ENCODE measurements at places on chromosomes 6 and 20.

GRCh38 chr6:1227935-1228753, 83.8 kb upstream of the FOXQ1 start:
- DNase-seq = no peak

DNA sequence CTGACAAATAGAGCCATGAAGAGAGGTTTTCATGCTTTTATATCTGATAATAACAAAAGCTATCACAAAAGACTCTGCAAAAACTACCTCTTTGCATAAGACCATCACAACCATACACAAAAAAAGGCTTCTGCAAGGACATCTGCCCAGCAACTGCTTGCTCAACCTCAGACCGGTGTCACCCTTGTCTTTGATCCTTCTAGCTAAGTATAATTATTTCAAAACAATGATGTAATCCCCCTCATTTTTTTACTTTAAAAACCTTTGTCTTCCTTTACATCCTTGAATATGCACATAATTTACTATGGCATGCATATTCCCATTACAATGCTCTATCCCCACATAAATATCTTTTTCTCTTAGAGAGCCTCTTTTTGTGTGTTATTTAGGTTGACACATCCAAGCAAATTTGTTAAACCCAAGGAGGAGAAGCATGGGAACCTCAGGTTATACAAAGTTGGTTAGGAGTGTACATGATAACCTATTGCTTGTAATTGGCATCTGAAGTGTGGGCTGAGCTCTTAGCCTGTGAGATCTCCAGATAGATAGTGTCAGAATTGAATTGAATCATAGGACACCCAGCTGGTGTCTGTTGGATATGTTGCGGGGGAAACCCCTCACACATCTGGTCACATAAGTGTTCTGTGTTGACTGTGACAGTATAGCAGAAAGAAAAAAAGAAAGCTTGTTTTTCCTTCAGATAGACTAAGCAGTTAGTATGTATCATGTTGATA, 20.7 kb upstream of the CGA start:
- no peak for DNase-seq

- DNase-seq = no peak
Measured at GRCh38 chr20:44888226-44889103, 3.0 kb downstream of the YWHAB start.

GRCh38 chr20:11076434-11077105, 402.8 kb upstream of the JAG1 start:
- DNase-seq = no peak

DNA sequence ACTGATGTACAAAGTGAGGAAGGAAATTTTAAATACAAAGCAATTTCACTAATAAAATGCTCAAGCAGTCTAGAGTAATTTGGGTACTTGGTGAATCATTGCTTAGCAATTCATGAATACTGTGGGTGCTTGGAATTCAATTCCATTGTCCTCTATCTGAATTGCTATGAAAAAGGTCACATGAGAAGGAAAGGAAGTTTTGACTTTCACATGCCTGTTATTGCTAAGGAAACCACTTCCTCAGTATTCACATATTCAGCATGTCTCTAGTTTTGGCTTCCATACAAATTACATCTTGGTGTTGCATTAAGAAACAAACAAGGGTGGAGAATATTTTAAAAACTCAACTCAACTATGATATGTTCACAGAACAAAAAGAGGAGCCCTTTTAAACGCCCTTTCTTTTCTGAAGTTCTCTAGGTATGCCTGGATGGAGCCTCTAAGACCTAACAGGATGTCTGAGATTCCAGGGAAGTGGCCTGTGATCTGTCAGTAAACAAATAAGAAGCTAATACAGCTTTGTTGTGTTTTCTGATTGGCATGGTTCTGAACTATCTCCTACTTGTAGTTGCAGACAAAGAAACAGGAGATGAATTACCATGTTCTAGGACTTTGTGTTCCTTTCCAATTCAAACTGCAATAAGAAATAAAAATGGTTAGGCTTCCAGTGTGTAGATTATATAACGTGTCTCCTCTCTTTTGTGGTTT, 190.4 kb downstream of the OGFRL1 start:
- no peak for DNase-seq

DNA sequence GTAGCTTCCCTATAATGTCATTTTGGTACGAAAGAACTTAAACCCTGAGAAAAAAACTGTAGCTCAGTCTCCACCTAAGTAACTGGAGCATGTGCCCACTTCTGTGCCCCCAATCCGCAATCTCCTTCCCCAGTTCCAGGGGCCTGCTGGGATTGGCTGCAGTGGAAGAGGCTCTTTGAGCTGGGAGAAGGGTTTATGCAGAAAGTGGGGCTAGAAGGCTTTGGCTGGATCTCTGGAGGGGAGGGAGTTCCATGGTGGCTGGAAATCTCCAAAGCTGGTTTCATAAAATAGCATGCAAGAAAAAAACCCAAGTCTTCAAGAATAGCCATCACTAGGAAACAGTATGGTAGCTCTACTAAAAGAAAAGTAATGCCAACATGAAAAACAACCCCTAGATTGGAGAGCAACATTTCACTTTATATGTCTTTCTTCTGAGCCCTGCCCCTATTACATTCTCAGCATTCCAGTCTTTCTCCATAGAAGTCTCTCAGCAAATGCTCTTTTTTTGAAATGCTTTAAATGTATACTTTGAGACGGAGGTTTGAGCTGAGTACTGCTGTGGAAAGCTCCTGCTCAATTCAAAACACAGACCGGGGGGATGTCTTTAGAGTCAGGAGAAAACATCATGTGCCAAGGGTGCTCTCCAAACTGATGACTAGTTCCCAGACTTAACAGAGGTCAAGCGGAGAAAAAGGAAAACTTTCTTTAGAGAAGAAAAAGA, 36.0 kb upstream of the FOXO3 start:
- no peak for DNase-seq

- DNase-seq = no peak
Measured at GRCh38 chr20:17875981-17876385, 92.6 kb downstream of the SNX5 start.

DNA sequence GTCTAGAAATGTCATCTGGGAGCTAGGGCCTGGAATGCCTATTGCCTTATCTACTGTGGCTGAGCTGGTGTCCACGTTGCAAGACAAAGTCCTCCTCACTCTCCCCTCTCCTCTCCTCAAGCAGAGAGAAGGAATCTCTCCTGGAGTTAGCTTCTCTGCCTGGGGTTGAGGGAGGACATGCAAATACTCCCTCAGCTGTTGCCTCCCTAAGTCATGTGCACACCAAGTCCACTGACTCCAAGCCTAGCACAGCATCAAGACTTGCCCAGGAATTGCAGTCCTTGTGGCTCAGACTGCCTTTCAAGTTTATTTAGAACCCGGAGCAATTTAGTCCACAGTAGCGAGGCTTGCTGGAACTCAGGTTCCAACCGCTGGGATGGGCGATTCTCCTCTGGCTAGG, 38.0 kb upstream of the SCP2D1 start:
- no peak for DNase-seq

- DNase-seq = no peak
Measured at GRCh38 chr6:69866351-69866769, at the start of gene COL19A1. TSS of gene COL19A1 (plus strand) at chr6:69866556. CDS start at chr6:69879568, 13,012 bp downstream.

DNA sequence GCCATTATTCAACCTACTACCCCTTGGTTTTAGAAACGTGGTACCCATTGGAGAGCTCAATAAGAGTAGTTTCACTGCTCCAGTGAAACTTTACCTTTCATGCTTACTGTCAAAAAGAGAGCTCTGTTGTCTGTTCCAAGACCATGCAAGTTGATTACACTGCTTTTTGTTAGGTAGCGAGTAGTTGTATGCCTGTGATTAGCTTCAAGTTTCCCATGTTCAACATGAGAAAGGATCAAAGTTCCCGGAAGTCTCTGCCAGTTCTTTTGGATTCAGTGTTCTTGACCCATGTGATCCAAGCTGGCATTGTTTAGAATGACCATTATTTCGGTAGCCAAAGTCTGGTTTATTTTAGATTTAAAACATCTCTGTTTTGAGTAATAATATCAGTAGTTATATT, 107.1 kb downstream of the ZFAND3 start:
- DNase-seq = no peak

- no peak for DNase-seq
Measured at GRCh38 chr20:10579942-10580341, 93.9 kb downstream of the JAG1 start.

DNA sequence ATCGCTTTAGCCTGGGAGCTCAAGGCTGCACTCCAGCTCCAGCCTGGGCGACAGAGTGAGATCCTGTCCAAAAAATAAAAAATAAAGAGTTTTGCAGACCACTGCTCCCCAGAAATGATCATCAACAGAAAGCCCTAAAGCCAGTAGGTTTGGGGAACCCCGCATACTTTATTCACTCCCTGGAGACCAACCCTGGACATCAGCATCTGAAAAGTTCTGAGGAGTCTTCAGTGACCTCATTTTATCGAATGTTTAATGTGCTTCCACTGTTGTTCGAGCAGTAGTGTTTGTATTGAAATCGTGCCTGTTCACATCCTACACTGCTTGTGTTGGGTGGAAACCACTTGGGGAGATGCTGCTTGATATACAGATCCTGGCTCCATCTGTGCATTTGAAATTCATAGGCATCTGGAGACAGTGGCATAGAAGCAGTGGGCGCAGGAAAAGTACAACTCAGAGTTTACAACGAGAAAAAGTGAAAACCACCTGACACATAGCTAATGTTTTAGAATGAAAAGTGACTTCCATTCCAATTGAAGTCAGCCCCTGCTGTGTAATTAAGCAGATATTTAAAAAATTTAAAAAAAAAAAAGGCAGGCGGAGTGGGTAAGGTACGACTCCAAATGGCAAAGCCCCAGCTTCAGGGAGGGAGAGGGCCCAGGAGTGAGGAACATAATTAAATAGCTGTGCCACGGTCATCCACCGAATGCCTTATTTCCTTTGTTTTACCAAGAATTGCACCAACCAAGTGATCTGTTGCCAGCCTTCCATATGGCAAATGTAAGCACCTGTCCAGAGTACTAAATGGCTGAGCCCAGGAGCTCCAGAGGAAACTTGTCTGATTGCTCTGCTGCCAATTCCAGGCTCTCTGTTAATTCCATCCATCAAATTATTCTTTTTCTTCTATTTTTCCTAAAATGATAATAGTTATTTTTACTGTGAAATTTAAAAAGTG, 100.4 kb upstream of the NAA20 start:
- no peak for DNase-seq

DNA sequence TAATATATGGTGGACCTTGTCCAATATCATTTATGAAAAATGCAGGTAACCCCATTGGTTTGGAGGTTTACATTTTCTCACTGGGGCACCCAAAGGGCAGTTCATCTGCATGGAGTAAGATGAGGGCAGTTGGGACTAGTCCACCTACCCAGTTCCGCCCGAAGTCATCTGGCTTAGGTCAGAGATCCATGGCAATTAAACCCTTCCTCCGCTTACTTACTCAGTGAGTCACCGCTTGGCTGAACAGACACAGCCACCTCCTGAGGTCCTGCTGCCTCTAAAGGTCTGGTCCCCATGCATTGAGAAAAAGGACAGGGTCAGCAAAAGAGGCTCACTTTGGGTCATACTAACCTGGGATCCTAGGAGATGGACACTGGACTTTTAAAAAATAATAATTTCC, 102.9 kb upstream of the PRL start:
- no peak for DNase-seq

- no peak for DNase-seq
Measured at GRCh38 chr20:58889334-58889760, 36.8 kb downstream of the GNAS start.

DNA sequence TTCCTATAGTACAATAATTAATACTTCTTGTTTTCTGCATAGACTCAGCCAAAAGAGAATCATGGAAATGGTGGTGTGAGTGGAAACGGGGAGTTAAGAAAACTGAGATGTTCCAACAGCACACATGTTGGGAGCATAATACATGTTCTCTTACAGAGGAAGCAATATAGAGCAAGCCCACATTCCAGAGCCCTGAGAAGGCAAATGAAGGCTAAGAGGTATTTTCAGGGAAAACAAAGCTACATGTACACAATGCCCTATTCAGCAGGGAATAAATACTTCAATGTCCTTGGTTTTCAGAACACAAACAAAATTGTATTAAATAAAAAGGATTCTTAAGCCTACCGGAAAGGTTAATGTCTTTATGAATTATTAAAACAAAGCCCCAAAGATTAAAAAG, 35.1 kb upstream of the SMIM8 start:
- no peak for DNase-seq

DNA sequence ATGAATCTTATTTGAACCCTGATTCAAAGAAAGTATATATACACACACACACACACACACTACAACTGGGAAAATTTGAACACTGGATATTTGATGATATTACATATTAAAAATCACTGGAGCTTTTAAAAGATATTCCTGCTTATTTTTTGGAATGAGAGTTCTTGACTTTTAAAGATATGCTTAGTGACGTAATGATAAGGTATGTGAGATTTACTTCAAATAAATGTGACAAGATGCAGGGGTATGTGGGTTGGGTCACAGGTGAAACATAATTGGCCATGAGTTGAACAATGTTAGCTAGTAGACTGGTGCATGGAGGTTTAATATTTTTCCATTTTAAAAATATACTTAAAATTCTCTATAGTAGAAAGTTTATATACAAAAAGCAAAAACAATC, 258.6 kb downstream of the CBLN4 start:
- no peak for DNase-seq

GRCh38 chr6:95087394-95088097, 489.8 kb upstream of the MANEA start:
- no peak for DNase-seq

GRCh38 chr6:11938285-11938890, 73.7 kb upstream of the HIVEP1 start:
- DNase-seq = no peak

DNA sequence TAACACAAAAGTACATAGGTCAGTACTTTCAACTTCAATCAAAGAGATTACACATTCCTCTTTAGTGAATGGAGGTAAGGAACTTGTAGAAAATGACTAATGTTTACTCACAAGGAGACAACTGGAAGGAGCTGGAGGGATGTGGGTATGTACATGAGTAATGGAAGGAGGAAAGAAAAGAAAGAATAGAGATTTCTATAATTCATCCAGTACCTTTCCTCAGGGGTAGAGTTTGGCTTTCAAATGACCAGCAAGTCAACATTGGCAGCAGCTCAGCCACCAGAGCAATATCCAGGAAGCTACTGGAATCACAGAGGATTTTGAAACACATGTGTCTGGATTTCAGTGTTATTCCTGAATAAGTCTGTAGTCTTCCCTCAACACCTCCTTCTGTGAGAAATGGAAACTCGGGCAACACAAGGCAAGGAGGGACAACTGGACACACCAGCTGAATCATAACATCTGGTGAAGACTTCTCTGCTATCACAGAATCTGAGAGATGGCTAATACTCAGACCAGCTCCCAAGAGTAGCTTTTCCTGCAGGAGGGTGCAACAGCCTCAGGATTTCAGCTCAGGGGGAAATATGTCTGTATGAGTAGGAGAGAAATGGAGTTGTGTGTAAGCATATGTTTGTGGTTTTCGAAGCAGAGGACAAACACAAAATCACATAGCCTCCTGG, 98.8 kb downstream of the HAO1 start:
- no peak for DNase-seq

All from activated CD4-positive, CD25-positive, alpha-beta regulatory T cell (primary cell).